Germinal center (tissue), 1 donor: ENCODE measurements at places on chromosomes 6 and 20.
A peak's percentile ranks its signal among the peaks of the same experiment; 100 is the strongest.

DNA sequence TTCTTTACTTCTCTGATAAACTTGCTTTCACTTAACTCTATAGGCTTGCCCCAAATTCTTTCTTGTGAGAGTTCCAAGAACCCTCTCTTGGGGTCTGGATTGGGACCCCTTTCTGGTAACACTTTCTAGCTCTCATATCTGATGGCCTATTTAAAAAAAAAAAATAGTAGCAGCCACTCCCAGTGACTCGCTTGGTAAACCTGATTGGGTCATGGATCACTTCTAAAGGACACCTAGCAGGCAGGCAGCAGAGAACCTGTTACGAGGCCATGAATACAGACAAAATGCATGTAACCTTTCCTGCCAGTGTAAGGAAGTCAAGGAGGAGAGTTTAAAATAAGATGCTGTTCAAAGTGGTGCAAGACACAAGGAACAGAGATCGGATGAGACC is 9.1 kb upstream of the SERPINB6 start:
- DNase-seq = no peak

DNA sequence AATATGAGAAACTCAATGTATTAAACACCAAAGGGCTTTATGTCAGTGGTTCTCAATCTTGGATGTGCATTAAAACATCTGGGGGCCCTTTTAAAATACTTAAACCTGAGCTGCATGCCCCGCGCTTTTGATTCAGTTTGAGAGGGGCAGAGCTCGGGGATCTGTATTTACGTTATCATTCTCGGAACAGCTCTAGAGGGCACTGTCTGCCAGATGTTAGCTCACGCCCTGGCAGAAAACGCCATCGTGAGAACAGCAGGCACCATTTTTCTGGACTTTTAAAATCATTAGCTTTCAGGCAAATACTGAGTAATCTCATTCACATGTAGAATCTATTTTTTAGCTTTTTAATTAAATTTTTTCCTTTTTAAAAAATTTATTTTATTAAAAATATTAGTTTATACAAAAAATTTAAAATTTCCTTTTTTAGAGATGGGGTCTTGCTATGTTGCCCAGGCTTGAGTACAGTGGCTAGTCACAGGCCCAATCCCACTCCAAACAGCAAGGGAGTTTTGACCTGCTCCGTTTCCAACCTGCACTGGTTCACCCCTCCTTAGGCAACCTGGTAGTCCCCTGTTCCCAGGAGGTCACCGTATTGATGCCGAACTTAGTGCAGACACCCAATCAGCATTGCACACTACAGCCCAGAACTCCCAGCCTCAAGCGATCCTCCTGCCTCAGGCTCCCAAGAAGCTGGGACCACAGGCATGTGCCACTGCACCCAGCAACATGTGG is 30.0 kb upstream of the ZNF133 start:
- no peak for DNase-seq

GRCh38 chr6:75419416-75419815 is 74.2 kb downstream of the FILIP1 start:
- no peak for DNase-seq

- no peak for DNase-seq
These were observed 3.6 kb downstream of the NELFCD start for GRCh38 chr20:58984691-58985090.

DNA sequence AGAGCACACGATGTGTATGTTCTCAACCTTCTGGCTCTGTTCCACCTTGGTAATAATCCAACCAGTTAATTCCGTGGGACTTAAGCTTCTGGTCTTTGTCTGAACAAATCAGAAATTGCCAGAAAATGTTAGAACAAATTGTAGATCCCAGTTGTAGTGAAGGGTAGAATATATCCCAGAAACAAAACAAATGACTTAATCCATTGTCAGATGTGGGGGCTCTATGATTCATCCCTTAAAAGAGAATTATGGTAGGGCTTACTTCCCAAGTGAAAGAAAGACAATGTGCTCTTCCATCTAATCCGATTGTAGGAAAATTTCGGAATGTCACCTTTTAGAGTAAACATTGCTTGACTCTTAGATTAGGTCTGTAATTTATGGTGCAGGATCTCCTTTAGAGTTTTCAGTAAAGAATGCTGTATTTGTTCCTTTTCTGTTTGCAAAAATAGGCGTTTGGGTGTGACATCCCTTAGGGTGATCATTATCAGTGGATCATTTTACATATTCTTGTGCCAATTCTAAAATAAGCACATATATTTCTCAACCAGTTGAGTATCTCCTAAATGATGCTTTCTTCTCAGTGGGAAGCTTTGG is 234.5 kb upstream of the ZNF217 start:
- DNase-seq = no peak

DNA sequence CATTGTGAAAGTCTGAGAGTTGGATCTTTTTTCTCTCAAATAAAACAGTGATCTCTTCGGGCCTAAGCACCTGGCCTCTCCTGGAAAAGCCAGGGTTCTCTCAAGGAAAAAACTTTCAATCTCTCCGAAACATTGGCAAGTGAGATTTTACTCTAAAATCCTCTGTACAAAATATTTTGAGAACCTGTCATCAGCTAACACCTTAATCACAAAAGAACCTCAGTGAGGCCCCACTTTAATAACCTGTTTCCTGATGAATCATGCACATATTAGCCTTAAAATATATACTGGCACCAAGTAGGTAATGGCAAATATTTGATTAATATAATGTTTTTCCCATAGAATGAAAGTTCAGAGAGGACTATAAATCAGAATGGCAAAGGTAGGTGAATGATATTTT is 177.9 kb downstream of the FRK start:
- no peak for DNase-seq

- no peak for DNase-seq
These were observed 191.1 kb upstream of the CITED2 start for GRCh38 chr6:139565591-139565990.

GRCh38 chr6:145155873-145156782 is 579.2 kb downstream of the EPM2A start:
- no peak for DNase-seq

- no peak for DNase-seq
These were observed 119.6 kb downstream of the TMEM242 start for GRCh38 chr6:157203764-157204163.

- no peak for DNase-seq
These were observed 235.0 kb downstream of the CDC5L start for GRCh38 chr6:44622555-44622954.

DNA sequence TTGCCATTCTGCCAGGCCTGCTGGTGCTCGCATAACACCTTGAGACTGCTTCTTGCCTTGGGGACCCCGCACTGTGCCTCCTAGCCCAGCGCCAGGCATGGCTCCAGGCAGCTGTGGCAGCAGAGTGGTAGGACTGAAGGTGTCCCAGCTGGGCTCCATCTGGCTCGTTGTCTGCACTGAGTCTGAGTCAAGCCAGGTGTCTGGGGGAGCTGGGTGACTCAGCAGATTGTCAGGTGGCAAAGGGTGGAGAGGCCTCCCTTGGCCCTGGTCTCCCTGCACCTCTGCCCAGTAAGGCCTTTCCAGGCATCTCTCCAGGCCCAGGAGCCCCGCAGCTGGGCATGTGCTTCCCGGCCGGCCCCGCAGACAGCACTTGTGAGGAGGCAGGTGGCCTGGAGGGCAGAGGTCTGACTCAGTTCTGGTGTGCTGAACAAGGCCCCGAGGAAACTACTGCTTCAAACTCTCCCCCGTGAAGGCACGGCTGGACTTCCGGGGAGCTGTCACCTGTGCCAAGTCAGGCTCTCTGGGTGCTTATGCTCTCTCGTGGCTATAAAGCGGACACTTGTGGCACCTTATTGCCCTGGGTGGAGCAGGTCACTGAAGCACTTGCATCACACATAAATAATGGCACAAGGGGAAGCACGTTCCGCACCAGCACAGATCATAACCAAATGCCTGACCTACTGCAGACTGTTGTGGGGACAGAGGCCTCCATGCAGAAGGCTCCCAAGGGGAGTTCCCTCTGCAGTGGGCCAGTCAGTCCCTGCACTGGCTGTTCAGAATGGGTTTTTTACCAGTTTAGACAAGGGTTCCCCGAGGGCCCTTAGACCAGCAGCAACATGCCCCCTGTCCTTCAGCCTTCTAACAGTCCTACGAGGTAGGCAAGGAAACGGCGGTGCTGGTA is 27.5 kb downstream of the FOXC1 start:
- DNase-seq = peak; percentile 46

- no peak for DNase-seq
These were observed 307.6 kb downstream of the ALDH8A1 start for GRCh38 chr6:134642279-134642678.

- no peak for DNase-seq
These were observed 69.9 kb upstream of the FLRT3 start for GRCh38 chr20:14407336-14407735.

DNA sequence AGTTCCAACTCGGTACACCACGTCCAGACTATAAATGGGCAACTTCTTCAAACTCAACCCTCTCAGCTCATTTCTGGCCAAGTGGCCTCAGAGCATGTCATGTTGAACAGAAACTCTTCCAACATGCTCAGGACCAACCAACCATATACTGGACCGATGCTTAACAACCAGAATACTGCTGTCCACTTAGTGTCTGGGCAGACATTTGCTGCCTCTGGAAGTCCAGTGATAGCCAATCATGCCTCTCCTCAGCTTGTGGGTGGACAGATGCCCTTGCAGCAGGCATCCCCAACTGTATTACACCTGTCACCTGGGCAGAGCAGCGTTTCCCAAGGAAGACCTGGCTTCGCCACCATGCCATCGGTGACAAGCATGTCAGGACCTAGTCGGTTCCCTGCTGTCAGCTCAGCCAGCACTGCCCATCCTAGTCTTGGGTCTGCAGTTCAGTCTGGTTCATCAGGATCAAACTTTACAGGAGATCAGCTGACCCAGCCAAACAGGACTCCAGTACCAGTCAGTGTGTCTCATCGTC is 47.8 kb downstream of the BICRAL start:
- no peak for DNase-seq

GRCh38 chr6:97969065-97969464 is 686.0 kb upstream of the MMS22L start:
- no peak for DNase-seq

- no peak for DNase-seq
These were observed at the start of gene EYS for GRCh38 chr6:65707126-65707826. EYS (minus strand) TSS chr6:65707226; CDS start chr6:65495410, 211,816 bp downstream.

DNA sequence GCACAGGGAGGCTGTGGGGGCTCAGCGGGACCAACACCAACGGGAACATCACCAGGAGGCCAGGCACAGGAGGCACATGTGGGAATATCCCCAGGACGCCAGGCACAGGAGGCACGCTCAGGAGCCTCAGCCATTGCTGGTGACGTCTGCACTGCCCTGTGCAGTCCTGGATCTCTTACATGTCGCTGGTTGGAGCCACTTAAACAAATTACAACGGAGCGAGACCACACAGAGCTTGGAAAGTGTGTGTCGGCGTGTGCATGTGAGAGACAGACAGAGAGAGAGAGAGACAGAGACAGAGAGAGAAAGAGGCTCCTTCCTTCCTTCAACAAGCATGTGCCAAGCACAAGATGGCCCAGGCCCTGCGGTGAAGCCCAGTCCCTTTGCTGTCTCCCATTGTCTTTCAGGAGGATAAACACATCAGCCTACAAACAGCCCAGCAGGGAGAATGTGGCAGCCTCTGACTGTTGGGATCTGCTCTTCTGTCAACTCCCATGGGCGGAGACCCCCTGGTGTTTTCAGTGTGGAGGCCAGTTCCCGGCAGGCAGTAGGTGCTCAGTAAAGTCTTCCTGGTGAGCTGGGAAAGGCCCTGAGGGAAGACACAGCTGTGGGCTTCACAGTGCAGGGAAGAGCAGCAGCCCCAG is 112.7 kb upstream of the THBS2 start:
- no peak for DNase-seq

DNA sequence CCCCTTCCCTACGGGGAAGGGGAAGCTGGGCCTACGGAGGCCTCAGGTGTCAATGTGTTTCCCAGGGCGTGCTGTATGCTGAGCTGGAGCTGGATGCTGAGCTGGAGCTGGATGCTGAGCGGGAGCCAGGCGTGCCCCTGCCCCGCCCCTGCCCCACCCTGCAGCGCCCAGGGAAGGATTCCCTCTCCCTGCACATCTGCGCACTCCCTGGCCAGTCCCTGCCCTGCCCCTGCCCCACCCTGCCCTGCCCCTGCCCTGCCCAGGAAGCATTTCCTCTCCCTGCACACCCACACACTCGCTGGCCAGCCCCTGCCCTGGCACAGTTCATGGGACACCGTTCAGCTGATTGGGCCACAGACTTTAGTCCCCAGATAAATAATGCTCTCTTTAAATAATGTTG is 196.8 kb downstream of the SMOC2 start:
- no peak for DNase-seq

DNA sequence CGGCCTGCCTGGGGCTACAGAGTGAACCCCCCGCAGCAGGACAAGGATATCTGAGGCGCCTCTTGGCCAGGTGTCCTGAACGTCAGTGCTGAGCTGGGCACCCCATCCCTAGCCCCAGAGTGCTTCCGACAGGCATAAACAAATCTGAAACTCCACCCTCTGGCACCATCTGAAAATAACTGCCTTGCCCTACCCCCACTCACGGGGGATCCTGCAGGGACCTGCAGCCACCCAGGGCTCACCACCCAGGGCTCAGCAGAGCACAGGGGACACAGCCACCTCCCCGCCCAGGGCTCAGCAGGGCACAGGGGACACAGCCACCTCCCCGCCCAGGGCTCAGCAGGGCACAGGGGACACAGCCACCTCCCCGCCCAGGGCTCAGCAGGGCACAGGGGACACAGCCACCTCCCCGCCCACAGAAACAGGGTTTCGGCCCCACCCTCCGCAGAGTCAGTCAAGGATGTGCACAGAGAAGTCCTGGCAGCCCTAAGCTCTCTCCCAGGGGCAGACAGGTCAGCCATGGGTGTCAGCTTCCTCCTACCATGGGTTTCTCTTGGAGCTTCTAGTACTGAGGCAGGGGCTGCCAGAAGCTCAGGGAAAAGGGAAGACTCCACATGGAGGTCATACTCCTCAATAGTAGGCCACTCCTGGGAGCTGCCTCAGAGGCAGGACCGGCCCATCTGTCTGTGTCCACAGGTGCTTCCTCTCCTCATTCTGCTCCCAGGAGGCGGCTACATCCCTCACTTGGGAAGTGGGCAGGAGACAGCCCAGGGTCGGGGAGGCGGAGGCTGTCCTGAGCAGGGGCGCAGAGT is 4.6 kb downstream of the UCKL1 start:
- no peak for DNase-seq

GRCh38 chr6:168608113-168608400 is 167.1 kb downstream of the SMOC2 start:
- DNase-seq = no peak

DNA sequence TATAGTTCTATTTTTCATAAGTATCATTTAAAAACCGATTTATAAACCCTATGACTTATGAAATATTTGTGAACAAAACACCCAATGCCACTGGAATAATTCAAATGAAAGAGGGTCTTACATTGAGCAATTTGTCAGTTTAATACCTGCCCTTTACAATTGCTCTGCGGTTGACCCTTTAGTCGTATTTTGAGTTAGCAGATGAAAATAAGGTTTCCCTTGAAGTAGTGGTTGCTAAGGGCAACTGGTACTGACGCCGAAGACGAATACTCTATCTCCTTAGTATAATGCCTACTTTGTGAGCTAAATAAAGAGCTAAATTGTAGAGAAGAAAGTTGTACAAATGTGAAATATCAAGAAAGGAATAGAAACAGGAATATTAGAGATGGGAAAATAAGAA is 69.4 kb downstream of the KCNQ5 start:
- no peak for DNase-seq
